ENCODE measurements at places on chromosomes 6 and 20.
A peak's percentile ranks its signal among the peaks of the same experiment; 100 is the strongest.

- no peak for DNase-seq
Observed at GRCh38 chr6:158389193-158389919, 77.1 kb downstream of the TULP4 start.

DNA sequence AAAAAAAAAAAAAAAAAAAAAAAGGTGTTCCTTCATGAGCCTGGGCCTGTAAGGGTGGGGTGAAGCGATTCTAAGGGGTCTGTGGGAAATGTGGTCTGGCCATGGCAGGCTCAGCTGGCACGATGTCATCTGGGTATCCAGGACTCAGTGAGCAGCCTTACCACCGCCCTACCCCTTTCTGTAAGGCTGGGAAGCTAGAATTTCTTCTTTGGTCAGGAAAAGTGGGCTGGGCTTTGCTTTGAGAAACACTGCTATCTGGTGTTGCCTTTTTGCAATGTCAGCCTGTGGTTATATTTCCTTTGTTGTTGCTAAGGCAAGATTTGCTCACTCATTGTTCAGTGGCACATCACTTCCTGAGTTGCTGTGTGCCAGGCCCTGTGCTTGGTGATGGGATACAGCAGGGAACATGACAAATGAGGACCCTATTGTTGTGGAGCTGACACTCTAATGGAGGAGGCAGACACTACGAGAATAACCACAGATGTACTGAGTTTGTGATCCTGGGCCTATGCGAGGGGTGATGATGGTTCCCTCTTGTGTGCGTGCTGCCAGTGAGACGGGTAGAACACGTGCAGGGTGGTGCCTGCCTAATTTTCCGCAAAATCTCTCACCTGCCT is 45.9 kb upstream of the ZNFX1 start:
- DNase-seq: no peak

GRCh38 chr6:41697861-41698781 is 37.3 kb downstream of the TFEB start:
- DNase-seq: no peak

GRCh38 chr6:43427406-43428111 is at the start of gene ABCC10:
TSS of gene ABCC10 (plus strand) at chr6:43427541. CDS start at chr6:43427979, 438 bp downstream.
- DNase-seq: peak; percentile 94

GRCh38 chr20:23637282-23638221 is at the start of gene CST3:
TSS of gene CST3 (minus strand) at chr20:23637955. CDS start at chr20:23637862, 93 bp downstream.
- no peak for DNase-seq

Measured in activated CD8-positive, alpha-beta memory T cell treated with anti-CD3 and anti-CD28 coated beads, Interleukin-2, amount 50 U/mL, for 48 hours (primary cell).